ENCODE measurements at places on chromosomes 1 and 21. TPM values are rescaled to one million over a fixed set of nuclear protein-coding genes. Genes with fewer than 3 reads are reported as not detected.

The ZBTB8A gene
- polyA plus RNA-seq: 1.8 TPM

The TMEM240 gene
- 7.6 TPM for polyA plus RNA-seq

The CELA3A gene
- polyA plus RNA-seq: not detected

The WNT3A gene
- not detected for polyA plus RNA-seq

The NEK2 gene
- polyA plus RNA-seq: 9.9 TPM

The RNF220 gene
- polyA plus RNA-seq: 72.5 TPM

The QSOX1 gene
- 765 TPM for polyA plus RNA-seq

DNA sequence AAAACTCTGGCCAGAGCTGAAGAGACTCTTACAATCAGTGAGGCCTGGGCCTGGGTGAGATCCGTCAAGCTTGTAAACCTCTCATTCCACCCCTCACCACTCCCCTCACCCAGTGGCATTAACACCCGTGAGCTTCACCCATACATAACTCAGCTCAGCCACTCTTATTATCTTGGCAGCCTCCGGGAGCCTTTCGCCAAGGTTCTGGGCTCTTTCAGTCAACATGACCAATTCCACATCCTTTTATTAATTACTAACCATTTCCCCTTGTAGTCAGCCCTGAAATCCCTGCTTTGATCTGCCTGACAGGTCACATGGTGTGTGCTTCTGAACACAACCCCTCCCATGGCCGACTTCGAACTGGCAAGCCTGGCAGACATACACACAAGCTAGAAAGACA, 134.8 kb downstream of the SETD4 start:
- DNase-seq: peak; percentile 18

DNA sequence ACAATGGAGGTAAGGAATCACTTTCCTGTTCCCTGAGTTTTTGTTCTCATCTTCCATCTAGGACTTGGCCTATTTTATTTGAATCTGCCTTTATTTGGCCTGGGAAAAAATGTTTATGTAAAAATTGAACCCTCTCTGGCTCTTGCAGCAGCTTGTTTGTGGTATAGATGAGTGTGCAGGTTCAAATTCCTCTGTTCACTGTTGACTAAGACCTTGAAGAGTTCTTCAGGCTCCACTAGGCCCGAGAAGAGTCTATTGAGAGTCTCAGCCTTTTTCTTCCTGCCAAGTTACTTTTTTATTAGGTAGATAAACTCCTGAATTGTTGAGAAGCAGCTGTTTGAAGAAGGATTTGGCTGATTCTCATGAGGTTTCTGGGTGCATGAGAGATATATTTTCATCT, 248.8 kb upstream of the ADGRL2 start:
- no peak for DNase-seq

GRCh38 chr1:229105109-229105508, 165.8 kb upstream of the RAB4A start:
- no peak for DNase-seq

DNA sequence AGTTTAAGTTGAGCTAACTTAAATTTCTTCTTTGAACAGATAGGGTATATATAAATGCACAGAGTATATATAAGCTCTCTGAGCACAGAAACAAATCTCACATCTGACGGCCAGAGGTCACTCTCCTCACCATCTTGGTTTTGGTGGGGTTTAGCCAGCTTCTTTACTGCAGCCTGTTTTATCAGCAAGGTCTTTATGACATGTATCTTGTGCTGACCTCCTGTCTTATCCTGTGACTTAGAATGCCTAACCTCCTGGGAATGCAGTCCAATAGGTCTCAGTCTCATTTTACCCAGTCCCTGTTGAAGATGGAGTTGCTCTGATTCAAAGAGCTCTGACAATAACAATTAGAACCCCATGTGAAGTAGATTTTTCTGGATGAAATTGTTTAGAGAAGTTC, 1.6 kb upstream of the MOV10 start:
- DNase-seq: no peak

GRCh38 chr21:21232320-21232719, 234.1 kb downstream of the NCAM2 start:
- peak; percentile 71 for DNase-seq

GRCh38 chr1:17207966-17208418, 3.1 kb downstream of the PADI1 start:
- DNase-seq: peak; percentile 76

DNA sequence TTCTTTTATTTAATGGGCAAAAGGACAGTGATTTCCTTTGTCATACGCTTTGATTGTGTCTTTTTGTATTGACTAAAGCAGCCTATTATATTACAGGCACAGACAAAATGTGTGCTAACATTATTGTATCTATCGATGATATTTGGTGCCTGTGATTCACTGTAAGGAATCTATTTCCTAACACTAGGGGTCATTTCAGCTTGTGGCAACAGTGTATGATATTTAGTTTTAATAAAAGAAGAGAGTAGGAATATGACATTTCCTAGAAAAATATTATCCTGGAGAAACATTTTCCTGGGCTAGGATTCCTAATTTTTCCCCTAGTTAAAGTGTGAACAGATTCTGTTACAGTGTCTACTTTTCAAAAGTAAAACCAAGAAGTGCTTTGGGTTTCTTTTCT, 42.8 kb downstream of the TYW3 start:
- no peak for DNase-seq

- DNase-seq: no peak
Observed at GRCh38 chr21:10463156-10463555, 58.2 kb upstream of the TPTE start.

GRCh38 chr1:46491443-46492268, 2.0 kb downstream of the DMBX1 start:
- no peak for DNase-seq

- DNase-seq: no peak
Observed at GRCh38 chr1:163537809-163538208, 216.1 kb downstream of the NUF2 start.

GRCh38 chr1:41078193-41078592, 56.7 kb upstream of the SLFNL1 start:
- no peak for DNase-seq

DNA sequence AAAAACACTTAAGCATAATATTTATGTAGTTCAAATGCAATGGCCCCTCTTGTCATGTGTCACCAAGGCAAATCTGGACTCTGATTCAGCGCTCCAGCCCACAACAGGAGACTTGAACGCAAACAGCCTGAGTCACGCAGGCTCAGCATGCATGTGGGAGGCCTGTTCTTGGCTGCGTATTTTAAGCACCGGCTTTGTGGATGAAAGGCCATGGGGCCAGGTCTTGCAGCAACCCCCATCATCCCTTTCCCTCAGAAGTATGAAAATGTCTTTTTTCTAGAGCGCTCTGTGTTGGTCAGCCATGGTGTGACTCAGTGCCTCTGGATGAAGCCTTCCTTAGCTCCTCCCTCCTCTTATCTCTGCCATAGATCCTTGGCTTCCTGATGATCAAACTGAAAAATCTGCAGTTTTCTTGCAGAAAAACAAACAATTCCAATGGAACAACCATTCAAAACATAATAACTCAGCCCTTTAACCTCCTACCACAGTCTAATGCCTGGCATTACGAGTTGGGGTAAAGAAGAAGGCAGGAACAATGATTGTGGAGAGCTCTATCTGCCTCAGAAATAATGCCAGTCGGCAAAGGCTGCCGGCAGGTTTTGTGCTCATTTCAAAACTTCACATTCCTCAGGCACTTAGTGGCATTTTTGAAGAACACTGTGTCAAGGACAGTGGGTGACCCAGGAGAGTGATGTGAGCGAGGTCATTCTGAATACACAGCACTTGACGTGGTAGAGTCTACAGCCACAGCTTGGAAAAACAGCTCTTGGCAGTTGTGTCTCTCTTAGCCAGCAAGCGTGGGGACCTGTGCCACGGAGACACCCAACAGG, 167.5 kb downstream of the CLIC6 start:
- peak; percentile 100 for DNase-seq

DNA sequence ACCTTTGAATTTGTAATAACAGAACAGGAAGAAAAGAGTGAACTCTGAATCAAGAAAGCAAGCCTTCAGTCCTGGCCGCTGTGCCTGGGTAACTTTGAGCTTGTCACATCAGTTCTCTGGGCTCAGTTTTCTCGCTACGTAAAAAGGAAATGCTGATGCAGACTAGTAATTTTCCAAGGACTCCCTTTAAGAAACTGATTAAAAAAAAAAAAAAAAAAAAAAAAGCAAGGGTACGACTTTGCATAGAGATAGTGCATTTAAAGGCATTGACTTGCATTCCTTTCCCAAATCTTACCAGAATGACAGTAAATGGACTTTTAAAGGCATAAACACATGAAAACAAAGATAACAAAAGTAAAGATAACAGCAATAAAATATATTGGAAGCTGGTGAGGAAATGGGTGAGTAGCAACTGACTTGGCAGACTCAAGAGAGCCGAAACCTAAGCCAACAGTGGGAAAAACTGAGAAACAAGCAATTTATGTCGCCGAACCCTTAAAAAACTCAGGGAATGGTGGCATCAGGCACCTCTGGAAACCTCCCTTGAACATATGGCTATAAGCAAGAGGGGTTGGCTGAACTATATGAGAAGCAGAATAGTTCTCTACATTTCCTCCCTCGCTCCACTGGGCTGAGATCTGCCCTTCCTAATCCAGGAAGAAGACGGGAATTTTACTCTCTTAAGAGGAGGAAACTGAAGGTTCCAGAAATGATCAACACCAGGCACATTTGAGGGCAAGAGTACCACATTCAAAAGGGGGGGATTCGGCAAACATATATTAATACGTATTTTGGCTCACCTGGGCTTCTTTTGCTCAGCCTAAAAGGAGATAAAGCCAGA, 189.2 kb downstream of the CDC7 start:
- no peak for DNase-seq

GRCh38 chr1:34131396-34132160, 33.5 kb downstream of the CSMD2 start:
- no peak for DNase-seq

DNA sequence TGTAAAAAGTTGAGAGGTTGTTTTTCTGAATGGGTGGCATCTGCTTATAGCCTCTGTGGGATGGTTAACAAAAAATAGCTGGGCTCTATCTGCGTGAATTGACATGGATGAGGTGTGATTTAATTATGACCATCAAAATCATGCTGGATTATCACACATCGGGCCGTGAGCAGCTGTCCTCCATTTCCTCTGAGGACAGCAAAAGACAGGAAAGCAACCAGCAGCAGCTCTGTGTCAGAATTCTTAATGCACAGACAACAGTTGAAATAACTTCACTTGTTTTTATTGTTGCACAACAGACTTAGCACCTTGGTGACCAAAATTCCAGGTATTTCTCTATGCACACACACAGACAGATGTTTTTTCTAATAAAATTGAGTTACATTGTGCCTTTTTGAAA, 54.5 kb upstream of the LAPTM5 start:
- no peak for DNase-seq

DNA sequence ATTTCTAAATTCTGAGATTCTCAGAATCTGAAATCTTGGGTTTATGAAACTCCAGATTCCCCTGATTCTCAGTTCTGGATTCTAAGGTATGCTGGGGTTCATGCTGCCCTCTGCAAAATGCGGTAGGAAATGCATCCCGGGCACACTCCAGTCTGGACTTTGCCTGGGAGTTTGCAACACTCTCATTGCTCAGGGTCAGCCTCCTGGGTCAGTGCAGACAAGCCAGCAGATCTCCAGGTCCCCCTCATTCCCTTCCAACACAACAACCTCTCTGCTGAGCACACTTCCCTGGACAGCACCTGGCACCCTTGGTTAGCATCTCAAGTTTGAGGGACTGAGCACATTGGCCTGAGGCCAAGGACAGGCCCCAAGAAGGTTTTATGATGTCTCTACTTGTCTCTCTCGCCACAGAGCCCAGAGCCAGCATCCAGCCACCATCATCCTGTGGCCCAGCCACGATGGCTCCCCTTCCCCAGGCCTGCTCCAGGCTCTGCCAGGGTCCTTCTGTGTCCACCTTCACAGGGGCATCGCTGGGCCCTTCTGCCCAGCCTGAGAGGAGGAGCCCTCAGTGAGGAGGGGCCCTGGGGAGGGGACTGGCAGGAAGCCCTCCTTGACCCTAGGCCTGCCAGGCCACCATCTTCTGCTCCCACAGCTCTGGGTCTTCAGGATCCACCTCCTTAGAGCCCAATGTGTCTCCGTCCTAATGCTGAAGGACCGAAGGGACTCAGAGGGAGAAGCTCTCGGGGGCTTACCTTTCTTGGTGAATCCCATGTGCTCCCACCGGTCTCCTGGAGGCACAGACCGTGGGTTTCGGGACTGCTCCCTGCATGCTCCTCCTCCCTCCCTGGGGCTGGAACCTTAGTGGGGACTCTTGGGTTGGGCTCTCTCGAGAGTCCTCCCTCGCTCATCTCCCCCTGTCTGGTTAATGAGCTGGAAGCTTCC, 550.7 kb downstream of the PTPRU start:
- DNase-seq: no peak

DNA sequence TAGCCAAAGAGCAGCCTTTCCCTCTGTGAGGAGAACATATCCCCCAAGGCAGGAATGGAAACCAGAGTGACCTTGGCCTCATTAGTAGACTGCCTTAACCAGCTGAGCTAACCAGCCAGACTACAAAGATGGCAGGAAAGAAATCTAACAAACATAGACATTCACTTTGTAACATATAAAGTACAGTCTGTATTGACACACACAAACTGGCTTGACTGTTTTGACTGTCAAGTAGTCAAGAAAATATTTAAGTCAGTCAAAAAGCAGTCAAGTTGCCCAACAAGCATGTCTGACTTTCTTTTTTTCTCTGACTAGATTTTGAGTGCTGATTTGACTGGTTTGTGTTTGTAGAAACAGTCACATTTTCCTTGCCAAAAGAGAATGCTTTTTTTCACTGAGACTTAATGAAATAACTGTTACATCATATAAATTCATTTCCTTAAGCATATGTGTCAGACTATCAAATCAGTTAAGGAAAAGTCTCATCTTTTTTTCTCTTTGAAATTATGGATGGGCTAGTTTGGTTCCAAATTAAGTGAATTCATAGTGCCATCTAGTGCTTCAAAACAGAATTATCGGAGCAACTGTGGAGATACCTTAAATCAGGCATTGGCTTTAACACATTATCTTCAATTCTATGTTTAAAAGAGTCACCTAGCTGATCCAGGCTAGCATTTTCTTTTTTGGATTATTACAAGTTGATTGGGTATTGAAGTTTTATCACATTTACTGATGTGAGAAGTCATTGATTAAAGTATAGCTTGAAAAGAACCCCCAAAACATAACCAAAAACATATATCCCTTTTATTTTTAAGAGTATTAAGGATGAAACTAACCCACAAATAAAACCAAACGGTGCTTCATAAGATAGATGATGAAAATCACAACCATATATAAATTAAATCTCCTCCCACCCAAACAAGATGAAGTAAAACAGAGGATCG, 75.0 kb downstream of the ATP6V1G3 start:
- peak; percentile 70 for DNase-seq

DNA sequence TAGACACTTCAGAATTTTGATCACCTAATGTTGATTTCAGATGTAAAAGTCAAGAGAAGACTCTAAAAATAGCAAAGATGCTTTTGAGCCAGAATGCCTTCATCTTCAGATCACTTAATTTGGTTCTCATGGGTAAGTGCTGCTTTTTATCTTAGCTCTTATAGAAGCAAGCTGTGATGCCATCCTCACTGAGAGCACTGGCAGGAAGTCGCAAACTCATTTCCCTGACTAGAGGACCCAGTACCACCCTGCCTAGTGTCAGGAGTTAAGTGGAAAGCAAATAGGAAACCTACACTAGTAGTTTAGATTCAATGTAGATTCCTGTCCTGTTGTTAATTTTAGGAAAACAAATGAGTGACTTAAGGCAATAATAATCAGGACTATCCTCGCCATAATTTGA, 12.1 kb downstream of the IFNAR2 start:
- no peak for DNase-seq
